LHCN-M2 (cell line): ENCODE measurements at places on chromosomes 7 and 10. TPM values are rescaled to one million over a fixed set of nuclear protein-coding genes. Genes with fewer than 3 reads are reported as not detected.

Gene DEPP1
- total RNA-seq = 4.6 and 10.0 TPM in 2 replicates

Gene IDI2
- not detected in 2 replicates for total RNA-seq

Gene VKORC1L1
- total RNA-seq = 16.4 and 18.2 TPM in 2 replicates

Gene SLC26A5
- not detected in 2 replicates for total RNA-seq

Gene NXPH1
- 1.0 and 2.8 TPM in 2 replicates for total RNA-seq

Gene HKDC1
- total RNA-seq = 0.17 and 1.1 TPM in 2 replicates

Gene NAT16
- not detected in 2 replicates for total RNA-seq

Gene ELFN1
- not detected in 2 replicates for total RNA-seq

GRCh38 chr7:13724977-13725566 is 264.4 kb downstream of the ETV1 start:
- no peak for DNase-seq

DNA sequence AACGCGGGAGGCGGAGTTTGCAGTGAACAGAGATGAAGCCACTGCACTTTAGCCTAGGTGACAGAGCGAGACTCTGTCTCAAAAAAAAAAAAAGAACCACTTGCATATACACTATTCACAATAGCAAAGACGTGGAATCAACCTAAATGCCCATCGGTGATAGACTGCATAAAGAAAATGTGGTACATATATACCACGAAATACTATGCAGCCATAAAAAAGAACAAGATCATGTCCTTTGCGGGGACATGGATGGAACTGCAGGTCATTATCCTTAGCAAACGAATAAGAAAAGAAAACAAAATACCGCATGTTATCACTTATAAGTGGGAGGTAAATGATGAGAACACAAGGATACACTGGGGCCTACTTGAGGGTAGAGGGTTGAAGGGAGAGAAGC is 39.5 kb downstream of the EGFR start:
- no peak for DNase-seq

DNA sequence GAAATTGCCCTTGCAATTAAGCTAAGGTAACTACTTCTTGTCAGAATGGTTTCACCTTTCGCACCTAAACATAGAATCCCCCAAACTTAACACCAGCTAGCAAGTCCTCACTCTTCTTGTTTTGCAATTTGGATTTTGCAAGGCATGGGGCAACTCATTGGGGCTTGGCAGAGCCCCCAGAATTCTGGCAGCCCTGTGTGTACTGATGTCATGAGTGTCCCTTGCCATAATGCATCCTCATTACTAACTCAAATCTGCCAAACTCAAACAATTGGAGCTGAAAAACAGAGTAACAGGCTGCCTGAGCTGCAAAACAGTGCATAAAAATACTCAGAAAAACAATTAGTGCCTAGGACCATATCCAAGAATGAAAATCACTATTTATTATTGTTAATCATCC is 7.9 kb upstream of the XPNPEP1 start:
- DNase-seq = peak; percentile 42

- peak; percentile 19 for DNase-seq
Measured at GRCh38 chr10:484925-485661, 204.4 kb downstream of the DIP2C start.

DNA sequence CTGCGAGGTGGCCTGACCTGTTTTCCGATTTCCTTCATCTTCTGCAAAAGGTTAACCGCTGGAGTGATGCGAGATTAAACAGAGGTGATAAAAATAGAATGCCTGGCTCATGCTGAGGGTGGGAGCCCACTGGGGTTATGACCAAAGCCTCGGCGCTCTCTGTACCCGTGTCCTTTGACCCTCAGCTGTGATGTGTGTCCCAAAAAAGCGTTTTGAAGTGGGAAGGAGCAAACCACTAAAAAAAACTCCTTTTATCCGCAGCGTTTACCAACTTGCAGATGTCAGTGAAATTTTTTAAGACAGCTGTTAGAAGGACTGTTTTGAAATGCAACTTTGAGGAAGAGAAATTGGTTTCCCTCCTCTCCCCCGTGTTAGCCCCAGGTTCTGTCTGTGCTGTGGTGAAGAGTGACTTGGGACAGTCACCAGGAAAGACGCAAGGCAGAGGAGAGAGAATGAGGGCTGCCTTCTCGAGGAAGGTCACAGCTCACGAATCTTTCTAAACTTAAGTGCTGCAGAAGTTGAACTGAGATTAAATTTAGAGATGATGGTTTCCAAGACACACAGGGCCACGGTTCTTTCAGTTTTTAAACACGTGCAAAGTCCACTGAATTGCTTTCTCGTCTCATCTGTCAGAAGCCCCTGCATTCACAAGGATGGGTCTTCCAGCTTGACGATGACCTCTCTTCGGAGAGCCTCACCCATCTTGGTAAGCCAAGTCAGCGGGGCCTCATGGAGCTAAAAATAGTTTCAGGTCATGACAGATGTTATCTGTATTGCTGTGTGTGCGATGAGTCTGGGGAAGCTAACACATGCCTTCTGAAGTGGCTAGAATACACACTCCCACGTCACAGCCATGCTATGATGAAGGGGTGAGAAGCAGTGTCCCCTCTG is 27.6 kb downstream of the AMZ1 start:
- DNase-seq = no peak

DNA sequence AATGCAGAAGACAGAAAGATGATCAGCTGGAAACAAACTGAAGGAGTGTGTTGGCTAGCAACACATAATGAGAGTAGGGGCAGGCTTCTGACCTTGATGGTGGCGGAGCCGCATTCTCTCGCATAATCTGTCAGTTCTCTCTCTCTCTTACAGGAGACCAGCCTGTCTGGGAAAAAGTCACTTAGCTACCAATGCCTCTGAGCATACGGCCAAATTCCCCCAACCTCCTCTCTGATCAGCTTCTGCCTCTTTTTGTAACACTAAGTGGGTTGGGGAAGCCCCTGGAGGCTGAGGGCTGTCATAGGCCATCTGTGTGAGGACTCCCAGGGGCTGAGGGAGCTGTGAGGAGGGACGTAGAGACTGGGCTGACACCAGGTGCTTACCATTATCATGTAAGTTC is 104.6 kb downstream of the HIPK2 start:
- no peak for DNase-seq

GRCh38 chr10:24255115-24255880 is 46.4 kb downstream of the KIAA1217 start:
- no peak for DNase-seq

DNA sequence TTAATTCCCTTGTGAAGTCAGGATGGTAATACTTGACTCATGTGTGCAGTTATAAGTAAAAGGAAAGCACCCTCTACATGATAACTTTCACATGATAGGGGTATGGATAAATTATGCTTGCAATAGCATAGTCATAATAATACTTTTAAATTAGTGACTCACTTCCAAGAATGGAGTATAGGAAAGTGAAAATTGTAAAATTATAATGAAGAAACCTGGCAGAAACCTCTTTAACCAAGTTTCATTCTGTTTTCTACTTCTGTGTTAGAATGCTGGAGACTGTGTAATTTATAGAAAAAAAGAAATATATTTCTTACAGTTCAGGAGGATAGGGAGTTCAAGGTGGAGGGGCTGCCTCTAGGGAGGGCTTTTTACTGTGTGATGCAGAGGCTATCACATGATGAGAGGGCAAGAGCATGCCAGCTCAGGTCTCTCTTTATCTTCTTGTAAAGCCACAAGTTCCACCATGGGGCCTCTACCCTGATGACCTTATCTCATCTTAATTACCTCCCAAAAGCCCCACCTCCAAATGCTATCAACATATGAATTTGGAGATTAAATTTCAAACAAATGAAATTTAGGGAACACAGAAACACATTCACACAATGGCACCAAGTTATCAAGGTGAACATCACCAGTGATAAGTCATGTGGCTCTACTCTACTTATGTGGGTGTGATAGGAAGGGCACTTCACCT is 43.2 kb downstream of the HDAC9 start:
- no peak for DNase-seq

DNA sequence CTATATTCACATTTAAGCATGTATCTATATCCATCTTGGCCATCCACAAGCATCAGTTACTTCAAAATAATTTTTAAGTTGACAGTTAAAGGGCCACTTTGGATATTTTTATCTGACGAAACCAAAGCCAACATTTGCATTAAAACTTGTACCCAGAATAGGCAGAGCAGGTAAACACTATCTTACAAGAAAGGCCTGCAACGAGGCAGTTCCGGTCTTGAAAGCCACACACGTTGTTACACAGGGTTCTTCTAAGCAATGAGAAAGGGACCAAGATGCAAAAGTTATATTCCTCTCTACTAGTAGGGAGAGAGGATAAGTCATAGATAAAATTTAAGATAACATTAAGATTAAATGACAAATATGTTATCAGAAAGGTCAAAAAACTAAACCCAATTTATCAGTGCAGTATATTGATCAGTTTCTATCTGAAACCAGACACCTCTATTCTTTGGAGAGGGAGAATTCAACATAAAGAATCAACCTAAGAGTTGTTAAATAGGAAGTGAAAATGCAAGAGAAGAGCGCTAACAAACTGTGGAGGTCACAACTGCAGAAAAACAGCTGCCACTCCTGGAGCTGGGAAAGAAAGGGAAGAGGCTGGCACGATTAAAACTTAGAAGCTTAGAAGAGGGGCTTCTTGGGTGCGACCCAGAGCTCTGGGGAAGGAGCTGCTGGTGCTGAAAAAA is 701.3 kb downstream of the TNS3 start:
- DNase-seq = no peak

DNA sequence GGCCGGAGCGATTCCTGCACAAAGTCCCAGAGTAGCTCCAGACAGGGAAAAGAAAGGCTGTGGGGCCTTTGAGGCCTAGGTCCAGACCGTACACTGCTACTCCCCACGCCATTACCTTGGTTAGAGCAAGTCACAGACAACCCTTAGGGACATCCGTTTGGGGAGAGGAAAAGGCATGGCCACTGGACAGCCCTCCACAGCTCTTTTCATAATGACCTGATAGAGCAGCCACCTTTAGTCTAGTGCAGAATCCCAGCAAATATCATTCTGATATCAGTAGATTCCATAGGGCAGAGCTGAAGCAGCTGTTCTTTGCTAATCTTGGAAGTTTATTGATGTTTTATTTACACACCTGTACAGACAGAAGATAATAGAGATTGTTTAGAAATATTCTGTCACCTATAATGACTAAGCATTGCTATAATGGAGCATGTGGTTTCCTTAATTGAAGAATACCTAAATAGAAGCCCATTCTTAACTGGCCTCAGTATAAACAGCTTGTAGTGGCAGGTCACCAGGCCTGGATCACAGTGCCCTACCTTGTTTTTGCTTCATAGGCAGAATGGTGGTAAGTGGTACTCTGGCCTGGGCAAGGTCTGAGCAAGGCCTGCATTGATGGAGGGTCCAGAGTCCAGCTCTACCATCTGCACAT is 27.9 kb downstream of the OGDH start:
- DNase-seq = no peak

GRCh38 chr10:102229810-102230263 is 3.7 kb downstream of the ELOVL3 start:
- DNase-seq = peak; percentile 58

DNA sequence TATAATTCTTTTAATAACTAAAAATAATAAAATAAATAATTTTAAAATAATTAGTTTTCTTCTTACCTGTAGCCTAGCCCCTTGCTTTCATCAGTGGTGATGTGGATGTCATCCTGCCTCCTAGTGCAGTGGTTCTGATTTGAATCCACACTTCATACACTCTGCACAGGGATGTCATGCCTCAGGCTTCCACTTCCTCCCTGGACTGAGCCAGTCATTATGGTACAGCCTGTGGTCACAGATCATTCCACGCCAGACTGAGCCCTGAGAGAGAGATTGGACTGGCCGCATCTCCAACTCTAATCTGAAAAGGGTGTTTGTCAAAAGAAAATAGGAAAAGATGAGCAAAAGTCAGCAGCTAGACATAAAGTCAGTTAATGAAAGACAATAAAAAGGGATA is 436.2 kb upstream of the IGFBP3 start:
- no peak for DNase-seq

GRCh38 chr10:103861505-103861904 is 6.1 kb upstream of the SH3PXD2A start:
- DNase-seq = no peak

DNA sequence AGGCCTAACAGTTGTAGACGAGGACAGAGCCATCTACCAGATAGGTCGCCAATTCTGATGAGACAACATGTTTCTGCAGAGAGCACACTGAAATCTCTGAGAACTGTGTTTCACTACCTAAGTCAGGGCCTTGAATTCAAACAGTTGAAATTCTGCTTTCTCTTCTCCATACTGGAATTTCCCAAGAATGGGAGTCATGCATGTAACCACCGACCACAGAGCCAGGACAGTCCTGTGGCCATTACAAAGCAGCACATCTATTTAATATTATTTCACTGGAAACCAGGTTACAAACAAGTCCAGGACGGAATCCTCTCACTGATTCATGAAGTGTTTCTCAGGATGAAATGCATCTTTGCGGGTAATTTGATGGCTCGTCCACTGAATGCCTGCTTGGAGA is 62.0 kb upstream of the ST8SIA6 start:
- DNase-seq = peak; percentile 17

- no peak for DNase-seq
Measured at GRCh38 chr7:36855330-36855729, 131.0 kb upstream of the AOAH start.

- peak; percentile 7 for DNase-seq
Measured at GRCh38 chr10:125629758-125630376, 53.1 kb downstream of the TEX36 start.

DNA sequence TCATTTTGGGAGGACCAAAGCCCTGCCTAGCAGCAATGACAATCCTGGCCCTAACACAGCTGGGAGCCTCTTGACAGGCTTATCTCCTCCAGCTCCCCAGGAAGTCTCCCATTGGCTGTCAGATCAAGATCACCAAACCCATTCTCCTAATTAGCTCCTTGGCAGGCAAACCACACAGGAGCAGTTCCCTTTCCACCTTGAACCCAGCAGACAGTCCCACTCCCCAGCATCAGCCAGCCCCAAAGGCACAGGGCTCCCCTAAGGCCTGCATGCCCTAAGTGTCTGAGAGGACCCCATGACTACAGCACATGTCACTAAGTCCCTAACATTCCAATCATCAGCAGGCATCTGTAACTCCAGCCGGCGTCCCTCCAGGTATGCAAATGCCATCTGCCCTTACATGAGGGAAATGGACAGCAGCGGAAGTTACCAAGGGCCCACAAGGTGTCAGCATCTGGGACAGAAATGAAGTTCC is 348.5 kb downstream of the KCNMA1 start:
- DNase-seq = no peak

- DNase-seq = peak; percentile 28
Measured at GRCh38 chr7:6172224-6172909, 100.1 kb downstream of the CYTH3 start.

GRCh38 chr7:35784332-35784731 is 16.5 kb upstream of the SEPTIN7 start:
- no peak for DNase-seq
